ENCODE measurements at places on chromosomes 2 and 18.
A peak's percentile ranks its signal among the peaks of the same experiment; 100 is the strongest.

DNA sequence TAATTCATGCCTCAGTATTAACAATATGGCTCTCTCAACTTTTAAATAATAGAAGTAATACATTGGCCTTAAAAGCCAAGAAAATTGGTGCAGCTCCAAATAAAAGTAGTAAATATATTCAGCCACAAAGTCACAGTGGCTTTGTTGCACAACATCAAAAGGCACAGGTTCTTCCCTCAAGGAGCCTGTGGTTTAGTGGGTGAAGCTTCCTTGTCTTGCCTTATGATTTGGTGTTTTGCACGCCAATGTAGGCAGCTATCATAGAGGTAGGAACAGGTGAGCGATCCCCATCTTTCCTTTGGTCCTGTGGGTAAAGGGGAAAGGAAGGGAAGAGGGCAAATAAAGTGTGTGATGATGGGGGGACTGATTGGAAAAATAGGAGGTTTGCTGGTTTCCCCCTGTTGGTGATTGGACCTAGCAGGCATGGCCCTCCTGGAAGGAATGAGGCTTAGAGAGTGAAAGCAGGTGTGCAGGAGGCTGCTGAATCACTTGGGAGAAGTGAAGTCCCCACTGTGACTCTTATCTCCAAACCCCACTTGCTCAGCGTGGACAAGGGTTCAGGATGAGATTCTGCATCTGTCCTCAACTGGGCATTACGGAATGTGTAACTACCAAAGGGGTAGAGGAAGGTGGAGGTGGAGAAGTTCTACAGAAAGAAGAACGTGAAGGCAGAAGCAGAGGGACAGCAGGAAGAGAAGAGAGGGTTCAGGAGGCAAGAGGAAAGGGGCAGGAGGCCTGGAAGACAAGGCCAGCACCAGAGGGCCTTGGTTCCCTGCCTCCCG is 20.1 kb upstream of the TNP1 start:
- no peak for DNase-seq

DNA sequence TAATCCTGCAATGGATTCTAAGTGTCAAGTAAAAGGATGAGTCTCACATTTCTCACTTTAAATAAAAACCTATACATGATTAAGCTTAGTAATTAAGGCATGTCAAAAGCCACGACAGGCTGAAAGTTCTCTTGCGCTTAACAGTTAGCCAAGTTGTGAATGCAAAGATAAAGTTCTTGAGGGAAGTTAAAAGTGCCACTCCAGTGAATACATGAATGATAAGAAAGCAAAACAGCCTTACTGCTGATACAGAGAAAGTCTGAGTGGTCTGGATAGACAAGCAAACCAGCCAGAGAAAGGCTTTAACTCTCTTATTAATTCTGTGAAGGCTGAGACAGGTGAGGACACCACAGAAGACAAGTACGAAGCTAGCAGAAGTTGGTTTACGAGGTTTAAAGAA is 12.7 kb downstream of the THOC1 start:
- DNase-seq, result no peak

DNA sequence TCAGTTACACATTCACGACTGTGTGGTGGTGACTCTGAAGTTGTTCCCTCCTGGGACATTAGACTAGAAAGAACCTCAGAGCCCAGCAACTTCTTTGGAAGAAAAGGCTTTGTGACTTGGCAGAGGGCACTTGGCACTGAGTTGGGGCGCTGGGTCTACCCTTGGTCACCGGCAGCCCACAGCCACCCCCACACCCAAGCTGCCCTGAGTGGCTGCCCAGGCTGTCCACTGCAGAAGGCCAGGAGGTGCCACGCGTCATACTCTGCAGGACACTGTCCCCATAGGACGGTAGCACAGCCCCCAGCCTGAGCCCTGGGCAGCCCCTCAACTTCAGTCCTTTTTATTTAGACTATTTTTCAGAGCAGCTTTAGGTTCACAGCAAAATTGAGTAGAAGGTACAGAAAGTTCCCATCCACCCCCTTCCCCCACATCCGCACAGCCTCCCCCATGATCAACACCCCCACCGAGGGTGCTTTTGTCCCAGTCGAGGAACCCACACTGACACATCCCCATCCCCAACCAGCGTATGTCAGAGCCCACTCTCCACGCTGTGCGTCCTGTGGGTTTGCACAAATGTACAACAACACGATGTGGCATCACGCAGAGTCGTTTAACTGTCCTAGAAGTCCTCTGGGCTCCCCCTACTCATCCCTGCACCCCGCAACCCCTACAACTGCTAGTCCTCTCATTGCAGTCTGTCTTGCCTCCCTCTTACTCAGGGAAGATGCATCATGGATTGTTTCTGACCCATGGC is 1.1 kb downstream of the PRLH start:
- DNase-seq, result no peak

- DNase-seq, result peak; percentile 78
Measured at GRCh38 chr2:23386339-23387220, 1.6 kb downstream of the KLHL29 start.

- no peak for DNase-seq
Measured at GRCh38 chr2:25032901-25033300, 9.0 kb upstream of the EFR3B start.

DNA sequence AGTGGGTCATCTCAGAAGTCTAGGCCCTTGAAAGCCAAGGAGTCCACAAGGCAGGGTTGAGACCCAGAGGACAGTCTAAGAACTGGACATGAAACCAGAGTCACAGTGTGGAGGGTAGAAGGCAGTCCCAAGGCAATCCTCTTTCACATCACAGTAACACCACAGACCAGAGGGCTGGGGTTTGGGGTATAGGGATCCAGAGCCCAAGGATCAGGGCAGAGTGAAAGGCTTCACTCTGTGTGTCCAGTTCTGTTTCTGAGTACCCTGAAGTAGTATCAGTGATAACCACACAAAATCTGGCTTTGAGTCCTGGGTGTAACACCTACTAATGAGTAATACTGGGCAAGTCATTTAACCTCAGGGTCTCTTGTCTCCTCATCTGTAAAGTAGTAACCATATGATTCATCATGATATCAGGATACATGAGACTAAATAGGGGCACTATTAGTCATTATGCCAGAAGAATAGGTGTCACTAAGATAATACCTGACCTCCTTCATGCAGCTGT is 91.0 kb downstream of the ICA1L start:
- DNase-seq, result no peak

GRCh38 chr2:120675460-120676130 is 60.1 kb upstream of the GLI2 start:
- peak; percentile 93 for DNase-seq

GRCh38 chr2:201952187-201952586 is 81.5 kb upstream of the FZD7 start:
- DNase-seq, result peak; percentile 79

- peak; percentile 54 for DNase-seq
Measured at GRCh38 chr2:60437080-60437696, 116.3 kb downstream of the BCL11A start.

- no peak for DNase-seq
Measured at GRCh38 chr2:127146820-127147502, 40.0 kb upstream of the BIN1 start.

GRCh38 chr2:85355521-85355920 is 952 bp downstream of the ELMOD3 start:
- no peak for DNase-seq

GRCh38 chr2:45102141-45102540 is 92.9 kb upstream of the SIX2 start:
- no peak for DNase-seq

GRCh38 chr2:19800796-19801195 is 101.0 kb downstream of the TTC32 start:
- DNase-seq, result no peak

- DNase-seq, result no peak
Measured at GRCh38 chr2:86233436-86233835, 34.2 kb downstream of the MRPL35 start.
